NCI-H2107 (cell line): ENCODE measurements at places on chromosomes 4 and X.

DNA sequence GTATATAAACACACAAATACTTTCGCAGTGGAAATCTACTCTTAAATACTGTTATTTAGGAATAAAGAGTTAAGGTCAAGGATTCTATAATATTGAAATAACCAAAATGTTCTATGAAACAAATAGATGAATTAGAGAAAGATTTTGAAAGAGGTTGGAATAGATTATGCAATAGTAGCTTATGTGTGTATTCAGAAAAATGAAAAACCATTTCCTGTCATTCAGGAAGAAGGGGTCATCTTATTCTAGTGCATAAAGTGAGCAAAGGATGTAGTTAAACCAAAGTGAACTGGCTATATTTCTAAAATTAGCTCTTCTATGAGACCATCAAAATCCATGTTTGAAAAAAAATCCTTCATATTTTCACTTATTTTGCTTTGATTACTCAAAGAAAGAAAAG is 30.0 kb upstream of the MYOZ2 start:
- DNase-seq = no peak

DNA sequence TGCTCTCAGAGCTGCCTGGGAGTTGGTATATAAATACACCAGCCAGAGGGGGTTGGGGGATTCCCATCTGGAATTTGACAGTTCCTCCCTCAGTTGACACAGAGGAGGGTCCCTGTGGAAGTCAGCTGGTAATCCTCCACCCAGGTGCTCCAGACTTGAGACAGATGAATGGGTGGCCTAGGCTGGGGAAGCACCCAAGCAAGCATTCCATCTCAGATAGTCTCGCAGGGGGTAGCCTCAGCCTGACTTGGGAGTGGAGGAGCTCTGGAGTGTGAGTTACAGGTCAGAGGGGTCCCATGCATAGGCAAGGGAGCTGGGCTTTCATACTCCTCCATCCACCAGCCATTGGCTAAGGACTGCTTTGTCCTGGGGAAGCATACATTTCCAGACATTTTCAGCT is 229.3 kb upstream of the BCOR start:
- no peak for DNase-seq

GRCh38 chr4:179624768-179625181 is 2182.5 kb upstream of the AGA start:
- no peak for DNase-seq

GRCh38 chrX:2159861-2160260 is 340.9 kb downstream of the DHRSX start:
- DNase-seq = no peak

GRCh38 chr4:85475631-85476233 is 782 bp downstream of the ARHGAP24 start:
- no peak for DNase-seq

GRCh38 chr4:148044912-148045352 is 313.0 kb downstream of the ARHGAP10 start:
- DNase-seq = no peak

DNA sequence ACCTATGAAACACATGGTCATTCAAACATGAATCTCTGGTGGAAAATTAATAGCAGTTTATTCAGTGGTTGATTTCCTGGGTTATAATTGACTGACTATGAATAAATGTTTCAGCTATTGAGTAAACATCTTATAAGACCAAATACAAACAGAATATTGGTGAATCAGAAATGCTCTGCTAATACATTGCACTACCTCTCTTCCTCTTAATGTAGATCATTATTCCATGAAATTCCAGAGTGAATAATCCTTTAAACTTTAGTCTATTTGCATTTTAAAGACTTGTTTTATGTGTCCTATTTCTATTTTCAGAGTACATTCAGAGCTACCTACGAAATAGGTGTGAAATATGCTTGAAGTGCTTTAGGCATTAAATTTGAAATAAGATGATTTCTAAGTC is 715.4 kb downstream of the ADGRL3 start:
- no peak for DNase-seq

GRCh38 chr4:153283260-153283659 is 61.2 kb upstream of the MND1 start:
- DNase-seq = no peak
